ENCODE measurements at places on chromosomes 7 and 10.

GRCh38 chr7:113955157-113955556 lies 36.3 kb upstream of the PPP1R3A start:
- DNase-seq, result no peak

DNA sequence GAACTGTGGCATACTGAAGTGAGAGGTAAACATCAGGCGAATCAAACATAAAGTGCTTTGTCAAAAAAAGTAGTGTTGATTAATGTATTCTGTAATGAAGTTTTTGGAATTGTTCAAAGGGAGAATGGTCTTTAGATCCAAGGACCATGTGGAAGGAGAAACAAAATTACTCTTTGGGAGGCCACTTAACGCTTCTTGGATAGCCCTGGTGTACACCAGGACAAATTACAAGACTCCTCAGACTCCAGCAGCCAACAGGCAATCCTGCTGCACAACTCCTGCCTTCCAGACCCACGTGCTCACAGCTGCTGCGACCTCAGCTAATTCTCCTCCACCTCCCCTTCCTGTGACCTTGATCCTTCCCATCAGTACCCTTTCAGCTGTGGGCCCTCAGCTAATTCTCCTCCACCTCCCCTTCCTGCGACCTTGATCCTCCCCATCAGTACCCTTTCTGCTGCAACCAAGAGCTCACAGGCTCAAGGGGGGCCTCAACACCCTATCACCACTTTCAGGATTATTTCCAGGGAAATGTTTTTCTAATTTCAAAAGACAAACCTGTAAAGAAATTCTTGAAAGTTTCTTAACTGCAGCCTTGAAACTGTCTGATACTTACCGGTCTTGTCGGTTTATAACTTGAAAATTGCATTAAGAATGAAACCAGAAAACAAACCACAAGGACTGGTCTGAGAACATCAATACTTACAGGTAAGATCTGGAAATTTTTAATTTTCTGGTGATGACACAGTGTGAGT lies 29.7 kb upstream of the DDC start:
- DNase-seq, result no peak

GRCh38 chr10:129055225-129055624 lies 411.8 kb upstream of the MGMT start:
- DNase-seq, result no peak

DNA sequence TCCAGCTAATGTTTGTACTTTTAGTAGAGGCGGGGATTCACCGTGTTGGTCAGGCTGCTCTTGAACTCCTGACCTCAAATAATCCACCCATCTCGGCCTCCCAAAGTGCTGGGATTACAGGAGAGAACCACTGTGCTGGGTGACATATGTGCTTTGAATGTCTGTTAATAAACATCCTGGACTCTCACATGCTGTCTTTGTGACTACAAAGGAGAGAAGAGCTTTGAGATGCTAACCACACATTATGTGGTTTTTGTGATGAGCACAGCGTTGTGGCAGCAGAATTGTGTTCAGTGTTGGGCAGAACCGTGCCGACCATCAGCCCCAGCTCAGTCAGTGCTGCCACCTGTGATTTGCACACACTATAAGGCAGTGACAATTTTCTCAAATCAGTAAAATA lies 500.1 kb upstream of the KLF6 start:
- no peak for DNase-seq

DNA sequence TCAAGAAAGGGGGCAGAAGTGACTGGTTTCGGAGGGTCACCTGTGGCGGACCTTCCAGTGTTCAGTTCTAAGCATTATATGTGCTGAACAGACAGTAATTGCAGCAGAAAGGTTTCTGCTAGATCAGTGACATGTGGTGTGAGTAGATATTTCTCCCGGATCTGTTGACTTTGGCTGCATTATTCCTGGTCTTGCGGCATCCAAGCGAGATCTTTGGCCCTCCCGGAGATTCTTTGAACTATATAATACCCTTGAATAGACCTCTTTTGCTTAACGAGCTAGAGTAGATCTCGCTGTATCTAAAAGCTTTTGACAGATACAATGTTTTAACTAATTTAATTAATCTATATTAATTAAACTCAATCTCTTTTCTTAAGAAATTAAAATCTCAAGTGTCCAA lies 99.8 kb downstream of the PTN start:
- no peak for DNase-seq

DNA sequence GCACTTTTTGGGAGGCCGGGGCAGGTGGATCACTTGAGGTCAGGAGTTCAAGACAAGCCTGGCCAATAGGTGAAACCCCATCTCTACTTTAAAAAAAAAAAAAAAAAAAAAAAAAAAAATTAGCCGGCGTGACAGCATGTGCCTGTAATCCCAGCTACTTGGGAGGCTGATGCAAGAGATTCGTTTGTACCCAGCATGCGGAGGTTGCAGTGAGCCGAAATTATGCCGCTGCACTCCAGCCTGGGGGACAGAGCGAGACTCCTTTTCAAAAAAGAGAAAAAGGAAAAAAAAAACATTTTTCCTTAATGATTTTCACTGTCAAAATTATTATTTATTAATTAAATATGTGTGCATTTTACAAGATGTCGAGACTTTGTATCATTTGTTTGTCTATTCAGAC lies 253.6 kb downstream of the CNTNAP2 start:
- no peak for DNase-seq

- DNase-seq, result no peak
These were observed 66.9 kb downstream of the ZNRF2 start for GRCh38 chr7:30351286-30351685.

- no peak for DNase-seq
These were observed 32.9 kb upstream of the CRYGN start for GRCh38 chr7:151472644-151473380.

- no peak for DNase-seq
These were observed 33.3 kb downstream of the SNX13 start for GRCh38 chr7:17907014-17907413.

GRCh38 chr7:93739424-93739823 lies 151.1 kb downstream of the TFPI2 start:
- no peak for DNase-seq

DNA sequence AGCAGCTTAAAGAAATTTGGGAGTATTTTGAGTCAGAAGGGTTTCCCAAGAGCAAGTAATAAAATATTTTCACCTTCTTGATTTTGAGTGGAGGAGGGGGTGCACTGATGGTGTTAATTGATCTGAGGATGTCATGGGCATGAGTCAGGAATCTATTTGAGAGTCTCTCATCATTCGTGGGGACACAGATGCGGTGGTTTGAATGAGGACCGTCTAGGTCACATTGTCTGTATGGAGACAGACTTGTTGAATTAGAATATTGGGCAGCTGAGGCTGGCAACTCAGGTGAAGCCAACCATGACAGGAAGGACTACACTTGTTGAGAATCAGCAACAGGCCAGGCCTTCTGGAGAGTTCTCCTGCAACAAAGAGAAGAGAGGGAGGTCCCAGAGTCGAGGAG lies 127.0 kb downstream of the INSYN2A start:
- DNase-seq, result no peak

DNA sequence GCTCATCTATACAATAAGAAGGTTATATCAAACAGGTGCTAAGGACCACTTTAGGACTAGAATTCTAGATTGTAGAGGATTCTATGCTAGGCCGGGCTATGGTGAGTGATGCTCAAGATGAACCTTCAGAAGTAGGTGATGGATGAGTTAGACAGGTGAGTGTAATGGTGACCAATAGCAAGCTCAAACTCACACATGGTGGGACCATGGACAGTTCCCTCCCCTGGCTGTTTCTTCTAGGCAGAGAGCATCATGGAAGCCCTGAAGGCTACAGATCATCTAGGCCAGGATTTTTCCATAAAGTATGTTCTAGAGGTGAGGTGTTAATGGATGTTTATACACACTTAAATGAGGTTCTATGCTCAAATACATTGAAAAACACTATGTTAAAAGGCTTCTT lies 162.2 kb upstream of the WDR11 start:
- no peak for DNase-seq

DNA sequence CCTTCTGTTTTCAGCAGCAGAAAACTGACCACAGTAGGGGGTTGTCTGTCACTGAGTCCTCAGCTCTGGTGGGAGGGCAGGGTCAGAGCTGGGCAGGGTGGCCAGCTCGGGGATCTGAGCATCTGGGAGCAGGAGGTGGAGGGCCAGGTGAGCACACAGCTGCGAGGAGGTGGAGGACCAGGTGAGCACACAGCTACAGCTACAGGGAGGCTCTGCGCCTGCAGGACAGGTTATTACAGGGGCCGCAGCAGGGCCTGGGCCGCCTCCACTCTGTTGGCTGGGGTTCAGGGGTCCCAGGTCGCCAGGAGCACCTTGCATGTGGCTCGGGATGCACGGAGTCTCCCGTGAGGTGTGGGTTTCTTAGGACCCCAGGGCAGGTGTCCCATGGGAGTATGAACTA lies 52.4 kb upstream of the PRKAR1B start:
- DNase-seq, result no peak

- no peak for DNase-seq
These were observed 122.7 kb downstream of the AOAH start for GRCh38 chr7:36601601-36602000.

DNA sequence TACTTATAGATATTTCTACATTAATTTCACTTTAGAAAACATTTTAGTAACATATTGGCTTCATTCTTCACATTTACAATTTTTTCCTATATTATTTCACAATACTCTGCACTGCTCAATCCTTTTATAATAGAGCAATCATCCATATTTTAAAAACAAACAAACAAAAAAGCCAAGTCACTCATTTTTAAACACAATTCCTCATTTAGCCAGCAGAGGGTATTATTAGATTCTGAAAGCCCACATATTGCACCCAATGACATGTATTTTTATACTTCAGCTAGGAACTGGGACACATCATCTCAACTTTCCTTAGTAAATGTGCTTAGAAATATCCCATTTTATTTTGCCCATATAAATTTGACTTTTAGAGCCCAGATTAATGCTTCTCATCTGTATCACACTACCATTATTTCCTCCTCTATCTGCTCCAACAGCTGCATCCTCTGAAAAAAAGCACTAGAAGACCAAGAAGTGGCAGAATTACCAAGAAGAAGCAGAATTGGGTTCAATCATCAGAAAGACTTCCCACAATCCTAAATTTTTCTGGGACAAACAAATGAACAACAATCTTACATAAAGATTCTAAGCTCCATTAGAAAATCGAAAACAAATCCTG lies 29.5 kb downstream of the CTNNA3 start:
- DNase-seq, result no peak

DNA sequence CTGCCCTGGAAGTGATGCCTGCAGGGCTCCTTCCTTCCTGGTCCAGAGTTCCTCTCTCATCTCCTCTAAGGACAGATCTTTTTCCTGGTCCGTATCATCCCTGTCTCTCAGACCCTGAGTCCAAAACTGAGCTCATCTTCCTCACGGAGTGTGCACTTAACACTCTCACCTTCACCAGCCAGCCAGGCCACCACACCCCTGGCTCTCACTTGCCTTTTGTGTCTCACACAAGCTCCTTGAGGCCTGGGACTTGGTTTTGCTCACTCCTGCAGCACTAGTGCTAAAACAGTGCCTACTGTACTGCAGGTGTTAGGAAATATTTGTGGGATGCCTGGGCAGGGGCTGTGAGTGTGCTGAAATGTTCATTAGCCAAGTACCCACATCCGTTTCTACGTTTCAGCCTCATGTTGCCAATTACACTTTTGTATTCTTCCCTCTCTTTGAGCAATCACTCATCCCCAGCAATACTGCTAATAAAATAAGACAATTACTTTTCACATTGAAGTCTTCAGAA lies 21.4 kb upstream of the PARP12 start:
- DNase-seq, result no peak

- no peak for DNase-seq
These were observed 78.2 kb downstream of the MAPK8 start for GRCh38 chr10:48384699-48384982.

- no peak for DNase-seq
These were observed 269.1 kb downstream of the GATA3 start for GRCh38 chr10:8323428-8324054.
